Mesenteric fat pad (tissue), 1 donor: ENCODE measurements at places on chromosomes 1 and 21. TPM values are rescaled to one million over a fixed set of nuclear protein-coding genes. Genes with fewer than 3 reads are reported as not detected.

- DNase-seq = no peak
Measured at GRCh38 chr1:67646145-67647035, 38.6 kb upstream of the GADD45A start.

DNA sequence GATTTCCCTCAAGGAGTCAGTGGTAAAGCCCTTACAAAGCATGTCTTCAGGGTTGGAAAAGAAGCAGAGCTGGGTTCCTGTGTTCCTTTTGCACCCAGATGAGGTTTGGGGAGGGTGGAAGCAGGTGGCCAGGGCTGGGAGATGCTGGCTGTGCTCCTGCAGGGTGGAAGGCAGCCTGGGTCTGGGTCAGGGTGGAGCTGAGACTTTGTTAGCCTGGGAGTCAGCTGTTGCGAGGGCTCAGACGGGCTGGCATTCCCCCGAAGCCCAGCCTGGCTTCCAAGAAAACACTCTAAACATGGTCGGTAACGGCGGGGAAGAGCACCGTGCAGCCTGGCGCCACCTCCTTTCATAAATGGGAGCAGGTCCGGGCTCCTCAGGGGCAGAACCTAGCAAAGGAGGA, 43.7 kb upstream of the EPS8L3 start:
- DNase-seq = no peak

DNA sequence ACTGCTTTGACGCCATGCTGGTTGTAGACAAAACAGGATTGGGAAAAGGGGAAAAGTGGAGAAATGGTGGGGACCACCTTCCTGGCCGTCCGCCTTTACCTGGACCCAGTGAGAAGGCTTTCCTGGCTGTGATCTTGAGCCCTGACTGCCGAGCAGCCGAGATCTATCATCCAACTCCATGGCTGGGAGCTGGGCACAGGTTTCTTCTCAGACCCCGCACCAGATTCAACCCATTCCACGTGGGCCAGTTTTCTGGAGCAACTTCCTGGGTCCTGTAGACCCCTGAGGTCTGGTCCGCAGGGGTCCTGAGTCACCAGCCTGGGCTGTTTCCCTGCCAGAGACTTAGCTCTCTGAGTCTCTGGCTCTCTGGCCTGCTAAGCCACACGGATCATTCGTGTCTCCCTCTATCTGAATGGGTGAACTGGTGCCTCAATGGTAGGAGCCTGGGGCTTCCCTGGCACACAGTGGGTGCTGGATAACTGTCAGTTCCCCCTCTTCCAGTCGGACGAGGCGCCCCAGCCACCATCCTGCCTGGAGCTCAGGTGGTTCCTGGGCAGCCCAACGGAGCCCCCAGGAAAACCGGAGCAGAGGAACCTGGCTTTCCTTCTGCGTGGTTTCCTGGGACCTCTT, 4.5 kb upstream of the NPHP4 start:
- DNase-seq = no peak

DNA sequence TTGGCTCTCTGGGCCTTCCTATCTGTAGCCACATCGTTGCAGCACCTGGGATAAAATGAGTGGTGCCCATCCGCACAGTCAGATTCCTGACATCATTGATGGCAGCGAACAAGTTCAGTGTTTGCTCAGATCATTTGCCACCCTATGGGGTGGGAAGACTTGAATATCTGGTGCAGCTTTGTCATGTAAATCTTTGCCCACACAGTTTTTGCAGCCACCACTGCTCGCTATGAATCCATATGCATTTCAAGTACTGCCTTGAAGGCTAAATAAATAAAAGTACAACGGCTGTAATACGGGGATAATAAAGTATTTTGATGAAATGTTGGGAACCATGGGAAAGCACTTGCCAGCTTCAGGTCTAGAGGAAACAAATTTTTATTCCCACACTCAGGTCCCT, 56.3 kb upstream of the COA6 start:
- DNase-seq = no peak

DNA sequence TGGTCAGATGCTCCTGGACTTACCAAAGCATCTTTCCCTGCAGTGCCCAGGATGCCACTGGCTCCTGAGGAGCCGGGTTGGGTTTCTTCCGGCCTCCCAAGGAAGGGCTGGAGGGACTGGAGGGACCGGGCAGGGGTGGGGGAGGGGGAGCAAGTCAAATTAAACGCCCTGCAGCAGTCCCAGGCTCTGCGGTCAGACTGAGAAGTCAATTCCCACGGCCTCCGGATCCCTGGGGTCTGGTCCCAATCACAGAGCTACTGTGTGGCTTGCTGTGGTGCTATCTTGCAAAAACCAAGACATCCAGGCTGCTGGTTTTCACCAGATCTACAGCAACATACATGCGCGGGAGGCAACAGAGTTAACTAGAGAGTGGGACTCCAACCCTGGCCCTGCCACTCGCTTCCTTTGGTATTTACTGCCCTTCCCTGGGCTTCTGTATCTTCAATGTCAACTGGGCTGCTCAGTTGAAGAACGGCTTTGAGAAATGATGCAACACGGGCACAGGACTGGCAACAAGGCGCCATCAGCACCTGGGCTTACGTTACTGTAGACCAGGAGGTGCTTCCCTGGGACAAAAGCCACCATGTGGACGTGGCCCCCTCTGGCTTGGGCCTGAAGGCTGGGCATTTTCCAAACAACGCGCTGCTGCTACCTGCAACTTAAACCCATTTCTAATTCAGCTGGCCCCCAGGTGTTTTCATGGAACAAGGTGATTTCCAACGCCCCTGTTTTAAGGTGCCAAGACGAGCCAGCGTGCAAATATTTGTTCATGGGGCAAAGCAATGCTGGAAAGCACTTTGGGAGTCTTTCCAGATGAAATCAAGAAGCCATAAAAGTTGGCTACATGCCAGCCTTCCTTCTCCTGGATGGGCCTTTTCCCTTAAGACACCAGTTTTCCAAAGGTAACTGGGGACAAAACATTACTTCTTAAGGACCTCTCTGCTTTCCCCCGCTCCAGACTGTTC, 11.5 kb downstream of the RCC2 start:
- DNase-seq = no peak

DNA sequence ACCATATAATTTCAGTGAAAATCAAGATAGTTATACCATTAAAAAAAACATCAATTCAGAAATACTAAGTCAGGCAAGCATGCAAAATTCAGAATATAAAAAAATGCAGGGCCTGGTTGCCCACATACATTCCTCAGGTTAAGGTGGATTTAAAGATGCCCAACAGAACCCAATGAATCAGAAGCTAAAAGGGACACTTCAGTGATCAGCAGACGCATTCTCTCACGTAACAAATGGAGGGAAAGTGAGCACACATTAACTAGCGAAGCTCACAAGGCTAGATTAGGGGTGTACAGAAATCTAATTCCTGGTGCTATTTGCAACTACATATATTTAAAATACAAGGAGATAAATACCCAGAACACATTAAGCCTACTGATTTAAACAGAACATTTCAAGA, 17.5 kb downstream of the TOMM20 start:
- no peak for DNase-seq

Gene DENND2C
- 2.6 TPM for total RNA-seq

Gene PAPPA2
- 0.48 TPM for total RNA-seq
